ENCODE measurements at places on chromosomes 5 and 9.

DNA sequence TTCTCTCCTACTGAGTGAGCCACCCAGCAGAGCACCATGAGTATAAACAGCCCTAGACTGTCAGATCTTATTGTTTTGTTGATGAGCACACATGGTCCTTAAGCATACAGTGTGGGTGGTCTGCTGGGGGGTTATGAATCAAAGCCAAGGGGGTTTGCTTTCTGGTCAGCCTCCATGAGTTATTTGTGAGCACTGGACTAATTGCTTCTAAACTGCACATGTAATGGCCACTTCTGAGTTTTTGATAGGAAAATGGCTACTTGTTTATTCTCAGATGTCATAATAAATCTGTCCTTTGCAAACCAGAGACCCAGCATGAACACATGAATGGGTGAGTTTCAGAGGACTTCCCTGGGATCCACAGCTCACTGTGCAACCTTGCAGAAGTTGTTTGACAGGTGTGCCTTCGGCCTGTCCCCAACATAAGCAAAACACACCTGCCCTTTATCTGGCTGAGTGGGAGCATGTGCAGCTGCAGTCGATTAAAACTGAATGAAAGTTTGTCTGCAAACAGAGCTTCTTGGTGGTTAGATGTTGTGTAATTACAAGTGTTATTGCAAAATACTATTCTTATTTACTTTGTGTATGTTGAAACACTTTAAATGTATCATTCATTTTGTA lies 35.9 kb downstream of the MAMDC2 start:
- H3K36me3 ChIP-seq, result no peaks in the 10 kb centered on the region
- H3K4me3 ChIP-seq, result no peak overlapping the region
- no peak for DNase-seq
- no peak overlapping the region for H3K27ac ChIP-seq
- peaks cover 9% of the 10 kb centered on the region for H3K4me1 ChIP-seq

GRCh38 chr5:37751227-37751626 lies 88.6 kb downstream of the GDNF start:
- 0 out of 2 replicates have a peak, but pooled peaks cover 4% of the 10 kb centered on the region for H3K36me3 ChIP-seq
- no peak overlapping the region for H3K27ac ChIP-seq
- peaks cover 4% of the 10 kb centered on the region for H3K4me1 ChIP-seq
- no peak for DNase-seq
- H3K4me3 ChIP-seq, result no peak overlapping the region

- H3K4me3 ChIP-seq, result no peak overlapping the region
- H3K27me3 ChIP-seq, result no peaks in the 10 kb centered on the region
- no peaks in the 10 kb centered on the region for H3K4me1 ChIP-seq
- no peak for DNase-seq
- H3K27ac ChIP-seq, result no peak overlapping the region
These were observed 62.6 kb downstream of the NEK6 start for GRCh38 chr9:124320062-124320973.

DNA sequence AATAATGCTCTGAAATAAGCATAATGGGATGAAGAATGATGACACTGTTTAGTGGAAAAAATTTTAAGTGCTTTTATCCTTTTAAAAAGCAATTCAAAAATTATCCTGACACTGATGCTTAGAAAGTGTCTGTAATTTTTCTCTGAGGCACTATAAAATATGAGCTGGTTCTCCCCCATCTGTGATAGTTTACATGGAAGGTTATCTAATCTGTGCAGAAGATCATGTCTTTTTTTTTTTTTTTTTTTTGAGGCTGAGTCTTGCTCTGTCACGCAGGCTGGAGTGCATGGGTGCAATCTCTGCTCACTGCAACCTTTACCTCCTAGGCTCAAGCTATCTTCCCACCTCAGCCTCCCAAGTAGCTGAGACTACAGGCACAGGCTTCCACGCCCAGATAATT lies 15.2 kb upstream of the TAF11L2 start:
- no peaks in the 10 kb centered on the region for H3K4me1 ChIP-seq
- H3K27me3 ChIP-seq, result no peaks in the 10 kb centered on the region
- no peak overlapping the region for H3K4me3 ChIP-seq
- no peak overlapping the region for H3K27ac ChIP-seq

Data from RWPE2 (cell line).